T1000 (cell line): ENCODE measurements at places on chromosomes 11 and 22.

- no peak for DNase-seq
These were observed 6.0 kb downstream of the FGF19 start for GRCh38 chr11:69697861-69698260.

DNA sequence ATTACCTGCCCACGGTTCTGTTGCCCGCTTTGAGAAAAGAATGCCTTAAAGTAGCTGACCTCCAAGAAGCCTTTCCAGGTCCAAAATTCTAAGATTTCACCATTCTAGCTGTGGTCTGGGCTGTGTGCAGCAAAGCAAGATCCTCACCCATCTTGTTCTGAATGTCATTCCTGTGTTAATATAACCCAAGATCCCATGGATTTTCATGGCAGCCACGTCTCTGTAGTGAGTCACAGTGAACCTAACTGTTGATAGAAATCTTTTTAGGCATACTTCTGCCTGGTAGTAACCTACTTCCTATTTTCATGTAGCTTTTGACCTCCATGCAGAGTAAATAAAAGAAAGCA is 210.0 kb downstream of the NAV2 start:
- DNase-seq = no peak

DNA sequence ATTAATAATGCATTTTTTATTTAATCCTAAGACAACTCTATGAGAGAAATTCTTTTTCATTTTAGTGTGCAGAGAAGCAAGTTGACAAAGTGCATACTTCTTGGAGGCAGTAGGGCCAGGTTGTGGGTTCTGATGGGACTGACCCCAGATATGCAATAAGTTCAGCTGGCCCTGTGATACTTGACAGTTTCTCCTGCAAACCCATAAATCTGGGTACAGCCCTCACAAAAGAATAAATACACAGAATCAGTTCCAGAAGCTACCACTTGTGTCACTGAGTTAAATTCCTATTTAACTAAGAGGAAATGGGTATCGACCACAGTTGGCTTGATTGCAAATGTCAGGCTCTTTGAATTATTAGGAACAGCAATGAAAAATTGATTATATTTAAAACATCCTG is 598.5 kb upstream of the API5 start:
- no peak for DNase-seq

DNA sequence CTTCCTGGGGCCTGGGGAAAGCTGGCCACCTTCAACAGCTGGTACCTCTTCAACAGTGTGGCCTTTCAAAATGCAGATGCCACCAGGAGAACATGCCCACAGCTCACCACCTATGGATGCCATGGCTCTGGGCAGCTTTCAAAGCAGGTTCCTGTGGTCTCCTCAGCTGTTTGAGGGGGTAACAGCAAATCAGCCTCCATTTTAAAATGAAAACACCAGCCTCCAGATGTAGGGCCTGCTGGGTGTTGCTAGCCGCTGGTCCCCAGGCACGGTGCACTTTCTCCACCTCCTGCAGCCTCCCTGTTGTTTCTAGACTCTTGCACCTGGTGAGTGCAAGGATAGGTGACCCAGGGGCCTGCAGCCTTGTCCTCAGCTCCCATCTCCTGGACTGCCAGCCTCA is 10.0 kb downstream of the CDPF1 start:
- no peak for DNase-seq

- no peak for DNase-seq
These were observed 34.1 kb downstream of the OTOG start for GRCh38 chr11:17581036-17581731.

- no peak for DNase-seq
These were observed 153.0 kb upstream of the TIMP3 start for GRCh38 chr22:32648486-32648885.
